Activated naive CD4-positive, alpha-beta T cell treated with anti-CD3 and anti-CD28 coated beads, Interleukin-2, amount 50 U/mL, for 72 hours (primary cell): ENCODE measurements at places on chromosomes 13 and 19.

DNA sequence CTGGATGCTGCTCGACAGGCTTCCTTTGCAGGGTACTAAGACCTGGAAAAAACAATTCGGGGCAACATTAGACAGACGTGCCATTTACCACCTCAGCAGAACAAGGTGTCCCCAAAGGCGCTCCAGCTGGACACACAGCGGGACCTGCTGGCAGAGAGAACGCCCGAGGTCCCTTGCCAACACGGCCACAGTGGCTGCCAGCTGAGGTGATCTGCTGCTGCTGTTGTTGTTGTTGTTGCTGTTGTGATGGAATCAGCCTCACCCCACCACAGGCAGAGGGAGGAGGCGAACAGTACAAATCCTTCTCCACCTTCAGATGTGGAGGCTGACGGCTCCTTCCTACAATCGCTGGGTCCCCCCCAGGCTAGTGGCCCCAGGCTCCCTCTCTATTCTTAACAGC lies 25.2 kb downstream of the ANKRD27 start:
- no peak for DNase-seq

- no peak for DNase-seq
These were observed 13.6 kb downstream of the C19orf25 start for GRCh38 chr19:1465191-1466016.

DNA sequence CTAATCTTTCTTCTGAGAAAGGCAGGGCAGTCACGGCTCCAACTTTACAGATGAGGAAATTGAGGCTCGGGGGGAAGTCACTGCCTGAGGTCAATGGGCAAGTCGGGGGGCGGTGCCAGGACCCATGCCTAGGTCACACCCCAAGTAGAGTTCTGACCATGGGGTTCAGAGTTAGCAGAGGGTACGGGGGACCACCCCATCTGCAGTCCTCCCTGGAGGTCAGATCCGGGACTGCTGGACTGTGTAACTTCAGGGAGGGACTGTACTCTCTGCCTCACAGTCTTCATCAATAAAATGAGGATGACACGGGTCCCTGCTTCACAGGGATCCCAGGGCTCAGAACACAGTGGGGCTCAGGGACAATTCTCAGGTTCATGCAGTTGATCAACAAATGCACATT lies 7.7 kb downstream of the SLC5A5 start:
- DNase-seq = no peak

GRCh38 chr13:51764184-51765141 lies 39.5 kb downstream of the DHRS12 start:
- peak; percentile 51 for DNase-seq

GRCh38 chr19:2494084-2494446 lies 18.1 kb downstream of the GADD45B start:
- DNase-seq = no peak

DNA sequence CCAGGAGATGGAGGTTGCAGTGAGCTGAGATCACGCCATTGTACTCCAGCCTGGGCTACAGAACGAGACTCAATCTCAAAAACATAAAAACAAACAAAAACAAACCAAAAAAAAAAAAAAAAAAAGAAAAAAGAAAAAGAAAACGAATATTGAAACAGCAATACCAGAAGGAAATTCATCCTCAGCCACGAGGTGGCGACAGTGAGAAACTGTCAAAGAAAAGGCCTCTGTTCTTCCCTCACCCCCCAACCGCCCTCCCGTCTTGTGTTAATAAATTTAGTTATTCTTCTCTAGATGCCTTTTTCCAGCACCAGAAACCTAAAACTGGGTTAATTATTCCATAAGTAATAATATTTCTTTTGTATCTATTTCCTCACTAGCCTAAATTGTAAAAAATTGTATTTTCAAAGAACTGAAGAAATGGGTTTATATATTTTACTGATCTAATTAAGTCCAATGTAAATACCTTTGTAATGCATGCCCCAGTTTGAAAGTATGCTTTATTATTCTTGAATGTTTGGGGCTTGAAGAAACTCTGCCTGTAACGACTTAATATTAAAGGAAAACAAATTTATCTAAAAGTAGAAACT lies 38.6 kb downstream of the LIG4 start:
- peak; percentile 53 for DNase-seq

DNA sequence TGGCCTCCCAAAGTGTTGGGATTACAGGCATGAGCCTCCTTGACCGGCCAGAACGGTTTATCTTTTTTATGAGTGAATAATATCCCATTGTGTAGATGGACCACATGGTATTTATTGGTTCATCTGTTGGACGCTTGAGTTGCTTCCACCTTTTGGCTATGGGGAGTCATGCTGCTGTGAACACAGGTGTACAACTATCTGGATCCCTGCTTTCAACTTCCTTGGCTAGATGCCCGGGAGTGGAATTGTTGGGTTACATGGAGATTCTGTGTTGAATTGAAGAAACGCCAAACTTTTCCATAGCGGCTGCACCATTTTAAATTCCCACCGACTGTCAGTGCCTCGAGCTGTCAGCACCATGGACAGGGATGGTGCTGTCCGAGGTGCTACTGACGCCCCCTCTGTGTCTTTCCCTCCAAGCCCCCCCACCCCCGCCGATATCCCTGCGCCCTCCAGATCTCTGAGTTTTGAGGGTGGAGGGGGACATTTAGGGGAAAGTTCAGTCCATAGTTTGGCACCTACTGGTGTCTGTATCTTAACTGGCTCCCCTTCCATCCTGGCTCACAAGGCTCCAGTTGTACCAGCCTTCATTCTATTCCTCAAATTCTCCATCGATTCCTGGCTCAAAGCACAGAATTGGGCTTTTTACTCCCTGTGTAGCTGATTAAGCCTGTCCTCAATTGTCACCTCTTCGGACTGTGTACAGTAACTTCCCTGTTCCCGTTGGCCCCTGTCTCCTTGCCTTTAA lies 27.3 kb downstream of the PNPLA6 start:
- DNase-seq = no peak

- no peak for DNase-seq
These were observed 11.9 kb downstream of the GAS6 start for GRCh38 chr13:113851826-113852535.

DNA sequence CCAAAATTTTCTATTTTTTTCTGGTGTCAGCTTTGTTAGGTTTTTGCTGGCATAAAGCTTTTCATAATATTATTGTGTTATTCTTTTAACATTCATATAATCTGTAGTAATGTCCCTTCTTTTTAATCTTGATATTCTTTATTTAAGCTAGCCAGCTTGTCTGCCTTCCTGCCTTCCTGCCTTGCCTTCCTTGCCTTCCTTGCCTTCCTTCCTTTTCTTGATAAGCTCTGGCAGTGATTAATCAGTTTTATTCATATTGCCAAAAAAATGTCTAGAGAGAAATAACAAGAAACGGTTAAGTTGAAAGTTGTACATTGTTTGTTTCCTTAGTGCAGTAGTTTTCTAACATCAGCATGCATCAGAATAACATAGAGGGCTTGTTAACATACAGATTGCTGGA lies 257.5 kb downstream of the MAB21L1 start:
- no peak for DNase-seq

- peak; percentile 12 for DNase-seq
These were observed 1096.8 kb upstream of the PCDH20 start for GRCh38 chr13:62512194-62513141.

DNA sequence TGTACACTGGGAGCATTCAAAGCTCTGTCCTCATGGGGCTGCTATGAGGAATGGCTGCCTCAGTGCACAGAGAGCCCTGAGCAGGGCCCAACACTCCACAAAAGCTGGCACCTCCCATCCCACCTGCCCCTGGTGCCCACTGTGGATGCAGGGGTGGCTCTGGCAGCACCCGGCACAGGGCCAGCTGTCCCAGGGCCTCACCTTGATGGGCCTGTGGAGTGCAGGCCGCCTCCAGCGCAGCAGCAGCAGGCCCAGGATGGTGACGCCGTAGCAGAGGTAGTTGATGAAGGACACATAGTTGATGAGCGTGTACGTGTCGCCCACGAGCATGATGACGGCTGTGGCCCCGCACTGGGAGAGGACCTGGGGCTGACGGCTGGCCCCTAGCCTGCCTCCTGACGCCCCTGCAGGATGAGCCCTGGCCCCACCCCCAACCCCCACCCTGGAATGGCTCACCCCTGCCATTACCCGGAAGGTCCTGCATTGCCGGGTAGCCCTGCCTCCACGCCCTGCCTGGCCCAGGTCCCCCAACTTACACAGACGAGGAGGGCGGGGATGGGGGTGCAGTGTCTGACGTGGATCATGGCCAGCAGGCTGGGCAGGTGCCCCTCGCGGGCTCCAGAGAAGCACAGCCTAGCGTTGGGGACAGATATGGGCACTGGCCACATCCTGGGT lies 15.2 kb downstream of the SLC7A10 start:
- DNase-seq = no peak

- no peak for DNase-seq
These were observed 1747.0 kb downstream of the OLFM4 start for GRCh38 chr13:54775501-54776191.

DNA sequence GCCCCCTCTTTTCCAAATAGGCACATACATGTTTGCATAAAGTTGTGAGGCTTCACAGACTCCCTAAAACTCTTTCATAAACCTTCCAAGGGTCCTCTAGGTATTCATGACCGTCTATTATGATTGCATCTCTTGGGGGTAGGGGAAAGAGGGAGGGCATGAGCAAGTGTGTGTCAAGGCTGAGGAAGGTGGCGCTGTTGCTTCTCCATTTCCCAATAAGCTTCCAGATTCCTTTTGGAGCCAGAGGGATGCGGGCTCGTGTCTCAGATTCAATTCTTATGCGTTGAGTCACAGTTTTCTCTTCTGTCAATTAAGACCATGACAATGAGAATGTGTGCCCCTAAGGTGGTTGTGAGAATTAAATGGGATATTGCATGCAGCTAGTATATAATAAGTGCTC lies 51.0 kb upstream of the CYP2A7 start:
- DNase-seq = no peak

DNA sequence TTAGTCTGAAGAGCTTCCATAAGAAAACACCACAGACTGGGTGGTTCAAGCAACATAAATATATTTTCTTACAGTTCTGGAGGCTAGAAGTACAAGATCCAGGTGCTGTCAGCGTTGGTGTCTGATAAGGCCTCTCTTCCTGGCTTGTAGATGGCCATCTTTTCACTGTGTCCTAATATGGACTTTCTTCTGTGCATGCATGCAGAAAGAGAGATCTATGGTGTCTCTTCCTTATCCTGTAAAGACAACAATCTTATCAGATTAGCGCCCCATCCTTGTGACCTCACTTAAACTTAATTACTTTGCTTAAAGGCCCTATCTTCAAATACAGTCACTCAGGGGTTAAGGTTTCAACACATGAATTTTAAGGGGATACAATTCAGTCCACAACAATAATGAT lies 14.1 kb upstream of the NDFIP2 start:
- DNase-seq = no peak

- DNase-seq = no peak
These were observed 201.1 kb downstream of the NBEA start for GRCh38 chr13:35143123-35143522.

GRCh38 chr13:51154029-51154555 lies 43.0 kb upstream of the C13orf42 start:
- peak; percentile 11 for DNase-seq

- no peak for DNase-seq
These were observed 9.9 kb downstream of the LYPD3 start for GRCh38 chr19:43455321-43456113.

DNA sequence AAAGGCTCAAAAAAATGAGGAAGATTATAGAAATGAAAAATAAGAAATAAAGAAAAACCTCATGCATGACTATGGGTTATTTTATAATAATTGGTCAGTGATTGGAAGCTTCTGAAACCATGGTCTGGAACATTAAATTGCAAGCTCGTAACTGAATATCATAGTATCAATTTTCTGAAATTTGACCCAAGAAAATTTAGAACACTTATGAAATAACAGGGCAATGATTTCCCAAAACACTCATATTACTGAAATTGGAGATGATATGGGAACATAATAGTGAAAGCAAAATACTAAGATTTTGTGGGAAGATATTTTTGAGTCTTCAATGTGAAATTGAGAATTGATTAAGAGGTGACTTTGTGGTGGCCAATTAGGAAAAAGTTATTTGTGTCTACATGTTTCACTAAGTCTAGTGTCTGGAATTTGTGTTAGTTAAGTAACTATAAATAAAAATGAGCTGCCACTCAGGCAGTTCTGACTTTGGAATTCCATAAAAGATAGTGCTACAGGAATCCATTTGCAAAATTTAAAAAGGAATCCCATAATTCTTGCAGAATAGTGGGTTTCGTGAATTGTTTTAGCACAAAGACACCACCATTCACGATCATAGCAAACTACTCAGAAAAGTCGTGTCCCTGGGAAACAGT lies 603.0 kb downstream of the LMO7 start:
- DNase-seq = no peak

DNA sequence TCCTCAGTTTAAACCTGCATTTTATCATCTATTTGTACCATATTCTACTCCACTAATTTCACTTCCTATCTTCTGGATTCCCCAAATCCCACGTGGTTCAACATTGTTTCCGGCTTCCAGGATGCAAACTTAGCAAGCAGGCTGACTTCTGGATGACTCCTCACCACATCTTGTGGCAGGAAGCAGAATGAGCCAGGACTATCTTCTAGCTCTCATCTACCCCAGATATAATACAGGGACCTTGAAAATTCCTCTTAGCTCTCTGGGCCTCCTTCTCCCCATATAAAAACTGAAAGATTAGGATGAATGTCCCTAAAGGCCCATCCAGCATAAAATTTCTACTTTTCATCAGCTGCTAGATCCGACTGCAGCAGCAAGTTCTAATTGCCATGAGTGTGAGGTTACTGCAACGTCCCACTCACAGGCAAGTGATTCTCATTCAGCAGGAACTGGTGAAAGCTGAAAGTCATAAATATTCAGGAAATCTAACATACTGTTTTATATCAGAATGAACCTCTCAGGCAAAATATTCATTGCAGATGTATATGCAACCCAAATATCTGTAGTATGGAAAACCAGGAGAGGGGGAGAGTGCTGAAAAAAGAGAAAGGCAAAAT lies 93.4 kb downstream of the KCTD12 start:
- no peak for DNase-seq

DNA sequence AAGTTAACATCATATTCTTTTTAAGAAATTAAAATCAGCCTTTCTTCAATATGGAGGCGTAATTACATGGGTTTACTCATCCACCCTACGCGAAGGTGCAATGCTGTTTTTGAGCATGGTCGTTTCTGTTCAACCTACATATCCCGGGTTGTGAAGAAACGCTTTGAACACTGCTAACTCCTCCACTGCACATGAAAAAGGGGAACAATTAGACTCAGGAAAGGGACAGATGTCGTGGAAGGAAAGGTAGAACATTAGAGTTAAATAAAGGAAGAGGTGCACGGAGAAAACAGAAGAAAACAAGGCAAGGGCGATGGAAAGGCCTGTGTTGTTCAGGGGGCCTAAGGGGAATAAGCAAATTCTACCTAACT lies 4.1 kb downstream of the ZIC5 start:
- DNase-seq = no peak

GRCh38 chr19:30355586-30355985 lies 16.6 kb upstream of the ZNF536 start:
- no peak for DNase-seq

GRCh38 chr13:62014299-62014698 lies 598.6 kb upstream of the PCDH20 start:
- DNase-seq = no peak

- no peak for DNase-seq
These were observed 1149.8 kb upstream of the MIR17HG start for GRCh38 chr13:90197722-90198121.
